Stimulated activated CD8-positive, alpha-beta memory T cell treated with anti-CD3 and anti-CD28 coated beads, Interleukin-2, amount 100 ng/mL, for 1 hour (primary cell): ENCODE measurements at places on chromosomes 3 and 15.

GRCh38 chr3:11583235-11583634 is 60.5 kb downstream of the VGLL4 start:
- no peak for DNase-seq

DNA sequence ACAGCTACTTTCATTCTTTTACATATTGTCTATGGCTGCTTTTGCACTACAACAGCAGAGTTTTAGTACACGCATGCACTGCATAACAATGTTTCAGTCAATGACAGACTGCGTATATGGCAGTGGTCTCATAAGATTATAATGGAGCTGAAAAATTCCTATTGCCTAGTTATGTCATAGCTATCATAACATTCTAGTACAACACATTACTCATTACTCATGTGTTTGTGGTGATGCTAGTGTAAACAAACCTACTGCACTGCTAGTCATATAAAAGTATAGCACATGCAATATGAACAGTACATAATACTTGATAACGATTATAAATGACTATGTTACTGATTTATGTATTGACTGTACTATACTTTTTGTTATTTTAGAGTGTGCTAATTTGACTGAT is 47.9 kb downstream of the QTRT2 start:
- DNase-seq, result no peak

- no peak for DNase-seq
Observed at GRCh38 chr15:59632714-59633113, 21.1 kb downstream of the GCNT3 start.

GRCh38 chr3:58521917-58522631 is 14.9 kb downstream of the ACOX2 start:
- DNase-seq, result no peak

- DNase-seq, result no peak
Observed at GRCh38 chr3:64318001-64318400, 92.7 kb upstream of the PRICKLE2 start.
